ENCODE measurements at places on chromosomes 13 and 19.

DNA sequence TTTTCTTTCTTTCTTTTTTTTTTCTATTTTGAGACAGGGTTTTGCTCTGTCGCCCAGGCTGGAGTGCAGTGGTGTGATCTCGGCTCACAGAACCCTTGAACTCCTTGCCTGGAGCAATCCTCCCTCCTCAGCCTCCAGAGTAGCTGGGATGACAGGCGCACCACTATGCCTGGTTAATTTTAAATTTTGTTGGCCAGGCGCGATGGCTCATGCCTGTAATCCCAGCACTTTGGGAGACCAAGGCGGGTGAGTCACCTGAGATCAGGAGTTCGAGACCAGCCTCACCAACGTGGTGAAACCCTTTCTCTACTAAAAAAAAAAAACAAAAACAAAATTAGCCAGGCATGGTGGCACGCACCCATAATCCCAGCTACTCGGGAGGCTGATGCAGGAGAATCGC is 8.7 kb upstream of the SBNO2 start:
- no peak for DNase-seq

- DNase-seq, result peak; percentile 13
Measured at GRCh38 chr19:9323557-9323918, 441 bp upstream of the ZNF559 start.

DNA sequence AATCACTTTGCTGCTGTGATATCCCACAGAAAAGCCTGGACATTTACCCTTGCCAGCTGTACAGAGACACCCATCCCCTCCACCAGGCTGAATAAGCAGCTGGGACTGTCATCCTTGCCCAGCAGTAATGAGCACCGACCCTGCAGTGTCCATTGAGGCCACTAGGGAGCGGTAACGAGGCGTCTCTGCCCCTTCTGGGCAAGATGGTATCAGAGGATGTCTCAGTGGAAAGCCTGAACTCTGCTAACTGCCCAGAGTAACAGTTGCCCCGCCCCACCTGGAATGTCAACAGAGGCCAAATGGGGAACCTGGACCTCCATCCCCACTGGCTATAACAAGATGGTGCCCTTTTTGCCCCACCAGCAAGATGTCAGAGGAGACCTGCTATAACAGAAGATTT is 22.8 kb upstream of the CEACAM20 start:
- DNase-seq, result no peak

DNA sequence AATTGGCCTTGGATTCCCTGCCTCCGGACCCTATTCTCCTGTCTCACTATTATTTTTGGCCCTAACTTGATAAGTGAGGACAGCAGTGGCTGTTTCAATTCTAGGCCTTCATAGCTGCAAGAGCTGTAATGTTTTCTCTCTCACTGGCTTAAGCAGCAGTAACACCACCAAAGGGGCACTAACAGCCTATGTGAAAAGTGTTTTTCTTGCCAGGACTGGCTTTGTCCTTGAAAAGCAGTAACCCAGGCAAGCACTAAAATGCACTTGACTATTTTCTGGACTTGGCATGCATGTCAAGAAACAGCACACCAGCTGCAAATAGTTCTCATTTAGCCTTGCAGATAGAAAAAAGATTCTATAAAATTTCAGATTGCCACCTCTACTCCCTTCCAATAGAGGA is 9.3 kb upstream of the FBXL3 start:
- no peak for DNase-seq

DNA sequence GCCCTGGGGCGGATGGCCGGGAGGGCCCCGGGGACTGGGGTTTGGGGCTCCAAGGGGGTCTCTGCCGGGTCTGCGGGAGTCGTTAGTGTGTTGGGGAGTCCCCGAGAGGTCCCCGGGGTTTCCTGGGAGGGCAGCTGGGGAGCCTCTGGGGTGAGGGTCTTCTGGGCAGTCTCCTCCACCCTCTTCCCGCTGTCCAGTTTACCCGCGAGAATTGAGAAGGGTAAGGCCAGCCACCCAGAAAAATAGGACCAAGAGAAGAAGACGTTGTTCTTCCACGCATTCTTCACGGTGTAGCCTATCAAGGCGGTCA is 1.0 kb upstream of the ETFB start:
- DNase-seq, result no peak

DNA sequence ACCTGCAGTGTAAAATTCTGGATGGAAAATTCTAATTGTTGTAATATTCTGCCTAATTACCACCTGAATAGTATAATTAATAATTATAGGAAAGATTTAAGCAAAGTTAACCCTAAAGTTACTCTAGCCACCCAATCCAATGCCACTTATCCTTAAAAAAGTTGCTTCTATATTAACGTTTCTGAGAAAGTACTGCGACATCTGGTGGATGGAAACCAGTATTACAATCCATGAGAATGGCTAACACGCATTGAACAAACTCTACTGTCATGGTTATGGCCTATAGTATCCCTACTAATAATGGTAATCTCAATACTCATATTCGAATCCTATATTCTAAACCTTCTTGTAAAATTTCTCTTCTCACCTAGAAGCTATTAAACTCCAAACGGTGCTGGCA is 1551.8 kb downstream of the SLITRK1 start:
- no peak for DNase-seq

Data from stimulated activated CD4-positive, alpha-beta T cell treated with anti-CD3 and anti-CD28 coated beads, Interleukin-15, amount 100 ng/mL, for 1 hour (primary cell).